Activated T-cell treated with anti-CD3 and anti-CD28 coated beads, Interleukin-2, amount 50 U/mL, for 72 hours (primary cell): ENCODE measurements at places on chromosomes 16 and 17. TPM values are rescaled to one million over a fixed set of nuclear protein-coding genes. Genes with fewer than 3 reads are reported as not detected.

NUBP2 gene
- total RNA-seq = 50.1 TPM

ADORA2B gene
- 0.76 TPM for total RNA-seq

SLC16A11 gene
- total RNA-seq = 2.9 TPM

MRM3 gene
- total RNA-seq = 23.6 TPM

KRT34 gene
- not detected for total RNA-seq

VTN gene
- total RNA-seq = 0.30 TPM

SCPEP1 gene
- 34.7 TPM for total RNA-seq
